ENCODE measurements at places on chromosomes 5 and 9.

DNA sequence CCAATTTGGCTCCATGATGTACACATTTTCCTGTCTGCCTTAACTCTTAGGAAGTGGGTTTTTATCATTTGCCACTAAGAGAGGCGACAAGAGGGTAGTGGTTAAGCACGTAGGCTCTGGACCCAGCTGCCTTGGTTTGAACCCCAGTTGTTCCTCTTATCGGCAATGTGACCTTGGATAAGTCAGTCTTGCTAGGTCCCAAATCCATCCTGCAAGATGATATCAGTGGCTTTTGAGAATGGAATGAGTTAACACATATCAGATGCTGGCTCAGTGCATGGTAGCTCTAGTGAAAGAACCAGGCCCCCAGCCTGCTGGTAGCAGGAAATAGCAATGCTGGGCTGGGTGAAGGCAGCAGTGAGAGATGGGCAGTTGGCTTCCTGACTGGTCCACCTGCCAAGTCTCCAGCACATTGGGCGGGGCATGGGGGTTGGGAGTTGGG is 72.5 kb downstream of the STK10 start:
- DNase-seq: no peak

GRCh38 chr9:15010581-15010980 is 100.4 kb upstream of the FREM1 start:
- DNase-seq: no peak

GRCh38 chr5:24363789-24364481 is 280.8 kb downstream of the CDH10 start:
- no peak for DNase-seq

DNA sequence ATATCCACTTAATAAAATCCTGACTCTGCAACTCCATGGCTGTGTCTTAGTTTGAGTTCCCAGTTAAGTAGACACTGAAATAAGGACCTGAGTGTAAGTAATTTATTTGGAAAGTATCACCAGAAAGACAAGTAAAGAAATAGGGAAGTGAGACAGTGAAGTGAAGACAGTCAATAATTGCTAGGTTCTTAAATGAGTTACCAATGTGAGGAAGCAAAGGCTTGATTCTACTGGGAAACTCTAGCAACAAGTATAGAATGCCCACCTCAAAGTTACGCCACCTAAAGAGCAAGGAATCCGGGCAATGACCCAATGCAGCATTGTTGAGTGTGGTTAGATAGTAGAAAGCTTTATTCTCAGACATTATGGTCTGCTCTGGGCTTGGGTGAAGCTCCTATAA is 383.9 kb downstream of the TLR4 start:
- no peak for DNase-seq

Measured in neural crest cell (in vitro differentiated cells).